CD4-positive, alpha-beta T cell treated with Interleukin-6 for 4 hours (primary cell): ENCODE measurements at places on chromosomes 7 and 10.

- DNase-seq = no peak
Measured at GRCh38 chr10:14010101-14010558, 320.6 kb downstream of the FRMD4A start.

DNA sequence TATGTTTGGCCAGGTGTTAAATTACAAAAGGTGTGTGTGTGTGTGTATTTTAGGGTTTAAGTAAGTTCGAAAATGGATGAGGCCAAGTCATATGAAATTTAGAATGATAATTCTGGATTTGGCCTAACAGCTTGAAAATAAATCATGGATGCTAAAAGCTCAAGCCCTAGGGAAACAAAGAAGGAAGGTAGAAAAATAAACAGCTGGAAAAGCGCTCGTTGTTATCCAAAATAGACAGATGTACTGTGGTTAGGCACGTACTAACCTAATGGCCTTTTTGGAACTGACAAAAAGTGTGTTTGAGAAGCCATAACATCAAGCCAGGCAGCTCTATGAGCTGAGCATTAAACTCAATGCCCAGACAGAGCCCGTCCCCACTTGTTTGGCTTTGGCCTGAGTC lies 17.5 kb upstream of the PALS2 start:
- no peak for DNase-seq

- DNase-seq = no peak
Measured at GRCh38 chr7:102836191-102836919, 76.4 kb upstream of the LRRC17 start.

DNA sequence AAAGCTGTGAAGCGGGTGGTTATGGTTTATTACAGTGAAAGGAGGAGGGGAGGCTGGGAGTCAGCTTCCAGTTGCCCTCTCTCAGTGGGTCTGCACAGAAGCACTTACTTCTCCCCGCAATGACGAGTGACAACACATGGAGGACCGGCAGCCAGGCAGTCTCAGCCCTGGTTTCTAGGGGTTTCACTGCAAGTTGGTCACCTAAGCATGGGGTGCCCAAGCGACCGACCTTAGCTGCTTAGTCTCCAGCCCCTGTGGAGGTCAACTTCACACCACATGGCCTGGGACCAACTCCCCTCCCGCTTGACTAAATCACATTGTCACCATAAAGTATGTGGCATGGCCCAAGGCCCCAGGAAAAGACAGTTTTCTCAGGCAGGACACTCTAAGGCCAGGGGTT lies 99.9 kb upstream of the ZNF32 start:
- no peak for DNase-seq

DNA sequence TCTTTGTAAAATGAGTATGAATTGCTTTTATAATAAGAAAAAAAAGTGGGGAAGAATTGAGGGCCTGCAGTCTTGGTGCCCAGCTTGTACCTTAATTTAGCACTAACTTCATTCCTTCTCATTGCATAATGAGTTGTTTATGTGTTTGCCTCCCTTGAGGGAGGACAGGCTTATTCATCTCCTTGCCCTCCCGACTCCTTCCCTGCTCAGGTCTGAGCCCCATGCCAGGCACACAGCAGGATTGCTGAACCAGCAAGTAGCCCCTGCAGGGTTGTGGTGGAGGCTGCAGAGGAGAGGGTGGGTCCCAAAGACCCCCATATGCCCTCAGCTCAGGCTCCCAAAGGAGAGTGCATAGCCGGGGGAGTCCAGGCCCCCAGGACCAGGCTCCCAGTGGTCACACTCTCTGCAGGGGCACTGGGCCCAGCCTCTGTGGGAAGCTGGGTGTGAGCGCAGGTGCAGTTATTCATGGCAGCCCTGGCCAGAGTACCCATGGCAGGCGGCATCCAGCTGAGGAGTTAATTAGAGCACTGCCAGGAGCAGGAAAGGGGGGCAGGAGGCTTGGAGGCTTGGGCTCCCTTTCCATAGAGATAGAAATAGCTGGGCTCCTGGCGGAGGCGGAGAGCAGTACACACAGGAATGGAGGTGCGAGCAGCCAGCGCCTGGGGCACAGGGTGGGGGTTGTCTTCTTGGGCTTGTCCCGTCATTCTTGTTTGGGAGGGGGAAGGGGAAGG lies 28.2 kb upstream of the GOLGA7B start:
- no peak for DNase-seq

GRCh38 chr7:108589874-108590273 lies 20.2 kb downstream of the DNAJB9 start:
- DNase-seq = no peak

DNA sequence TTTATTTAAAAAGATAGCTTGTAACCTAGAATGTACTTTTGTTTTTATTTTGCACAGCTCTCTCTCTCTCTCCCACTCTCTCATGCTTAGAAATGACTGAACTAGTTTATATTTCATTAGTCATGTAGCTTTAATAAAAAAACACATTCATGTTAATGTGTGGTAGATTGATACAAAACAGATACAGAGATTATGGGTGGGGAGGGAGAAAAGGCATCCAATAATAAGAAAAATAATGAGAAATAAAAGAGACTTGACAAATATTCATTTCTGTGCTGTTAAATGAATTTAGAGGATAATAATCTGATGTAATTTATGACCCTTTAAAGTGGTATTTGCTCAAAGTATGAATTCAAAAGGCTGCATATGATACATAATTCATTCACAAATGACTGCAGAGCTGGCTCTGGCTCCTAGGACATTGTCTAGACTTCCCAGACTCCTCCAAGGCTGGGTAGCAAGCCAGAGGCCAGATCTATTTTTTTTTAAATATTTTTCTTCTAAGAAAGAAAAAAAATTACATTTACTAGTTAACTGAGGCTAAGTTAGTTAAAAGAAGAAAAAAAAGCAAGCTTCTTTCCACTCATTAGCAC lies 105.7 kb upstream of the DNAJB12 start:
- no peak for DNase-seq

DNA sequence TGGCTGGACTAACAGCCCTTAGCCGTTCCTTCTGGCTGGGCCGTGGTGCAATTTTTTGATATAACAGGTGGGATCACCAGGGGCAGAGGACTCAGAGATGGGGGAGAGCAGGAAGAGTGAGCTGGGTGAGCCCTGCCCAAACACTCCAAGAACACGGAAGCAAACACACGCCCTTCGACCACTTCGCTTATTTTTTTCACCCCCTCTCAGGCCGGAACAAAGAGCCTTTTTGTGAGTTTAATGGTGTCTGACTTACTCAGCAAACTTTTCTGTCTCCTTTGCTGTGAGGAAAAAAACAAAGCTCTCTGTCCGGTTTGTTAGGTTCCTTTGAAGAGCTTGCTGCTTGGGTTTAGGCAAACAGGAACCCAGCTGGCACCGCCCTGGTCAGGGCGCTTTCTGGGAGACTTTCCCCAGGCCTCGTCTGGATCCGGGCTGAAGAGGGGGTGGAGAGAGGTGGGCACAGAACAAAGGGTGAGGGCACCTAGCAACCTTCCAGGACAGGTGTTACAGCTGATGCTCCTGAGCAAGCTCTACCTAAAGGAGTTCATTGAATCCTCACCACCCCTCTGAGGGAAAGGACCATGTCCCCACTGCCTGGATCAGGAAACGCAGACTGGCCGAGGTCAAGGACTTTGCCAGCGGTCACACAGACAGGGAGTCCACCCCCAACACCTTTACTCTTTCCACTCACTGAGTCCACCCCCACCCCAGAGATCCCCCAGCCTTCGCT lies 23.3 kb downstream of the CALML3 start:
- no peak for DNase-seq

DNA sequence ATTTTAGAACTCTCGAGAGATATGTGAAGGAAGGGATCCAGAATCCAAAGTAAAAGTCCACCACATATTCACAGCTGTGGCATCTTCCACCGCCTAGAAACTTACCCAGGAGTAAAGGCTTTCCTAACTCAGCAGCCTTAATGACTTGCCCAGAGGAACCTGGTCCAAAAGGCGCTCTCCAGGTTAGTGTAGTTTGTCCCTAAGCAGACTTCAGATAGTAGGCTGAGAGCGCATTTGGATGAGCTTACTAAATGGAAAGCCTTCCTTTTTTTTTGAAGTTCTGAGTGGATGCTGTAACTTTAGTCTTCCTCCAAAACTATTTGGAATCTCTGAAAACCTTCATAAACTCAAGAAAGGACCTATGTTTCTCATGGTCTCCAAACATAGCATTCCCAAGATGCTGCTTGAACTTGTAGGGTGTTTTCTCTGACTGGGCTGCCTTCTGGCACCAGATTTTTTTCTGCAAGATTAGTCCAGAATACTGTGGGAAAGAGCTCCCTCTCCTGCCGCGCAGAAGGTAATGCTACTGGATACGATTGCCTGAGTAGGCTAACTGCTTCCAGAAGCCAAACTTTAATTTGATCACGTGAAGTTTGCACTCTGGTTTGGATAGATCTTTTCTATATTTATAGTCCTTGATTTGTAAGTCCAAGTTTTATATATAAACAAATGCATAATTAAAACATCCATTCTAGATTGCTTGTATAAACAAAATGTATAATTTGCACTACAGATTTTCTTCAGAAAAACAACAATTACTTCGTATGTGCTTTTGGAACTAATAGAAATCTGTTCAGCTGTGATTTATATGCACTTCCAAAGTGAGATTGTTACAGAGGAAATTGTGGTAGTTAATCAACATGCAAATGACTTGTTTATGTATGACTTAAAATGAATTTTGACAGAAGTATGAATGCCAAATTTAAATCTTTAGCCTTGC lies 19.6 kb upstream of the GPR37 start:
- no peak for DNase-seq

GRCh38 chr7:3283130-3283704 lies 17.8 kb upstream of the SDK1 start:
- no peak for DNase-seq

GRCh38 chr7:124022551-124022950 lies 10.3 kb downstream of the TMEM229A start:
- DNase-seq = no peak

DNA sequence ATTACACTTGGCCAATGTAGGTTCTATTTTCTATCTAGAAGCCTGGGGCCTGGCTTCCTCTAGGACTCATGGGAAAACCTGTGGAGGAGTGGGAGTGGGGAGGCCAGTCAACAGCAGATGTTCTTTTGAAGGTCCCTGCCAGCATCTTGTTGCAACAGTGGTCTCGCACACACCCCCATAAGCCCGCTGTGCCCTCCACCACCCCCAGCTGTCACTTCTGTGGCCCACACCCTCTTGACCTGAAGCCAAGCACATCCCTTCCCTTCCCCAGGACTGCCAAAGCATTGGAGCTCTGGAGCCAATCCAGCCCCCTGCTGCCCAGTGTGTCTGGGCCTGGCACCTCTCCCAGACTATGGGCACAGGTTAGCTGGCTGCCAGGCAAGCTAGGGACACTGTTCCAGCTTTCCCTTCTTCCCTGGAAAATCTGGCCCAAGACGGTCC lies 1.9 kb upstream of the STX1A start:
- DNase-seq = no peak

GRCh38 chr10:78794736-78795455 lies 273.9 kb upstream of the ZMIZ1 start:
- no peak for DNase-seq

- no peak for DNase-seq
Measured at GRCh38 chr7:136134503-136134902, 157.3 kb upstream of the MTPN start.

- DNase-seq = no peak
Measured at GRCh38 chr7:65840446-65840845, 32.4 kb upstream of the VKORC1L1 start.
